T-helper 1 cell (primary cell): ENCODE measurements at places on chromosomes 16 and 17.

GRCh38 chr17:79647456-79647915 lies 36.6 kb upstream of the RBFOX3 start:
- no peak for DNase-seq

- DNase-seq: peak; percentile 59
Measured at GRCh38 chr17:36482611-36483504, 3.6 kb upstream of the ZNHIT3 start.

DNA sequence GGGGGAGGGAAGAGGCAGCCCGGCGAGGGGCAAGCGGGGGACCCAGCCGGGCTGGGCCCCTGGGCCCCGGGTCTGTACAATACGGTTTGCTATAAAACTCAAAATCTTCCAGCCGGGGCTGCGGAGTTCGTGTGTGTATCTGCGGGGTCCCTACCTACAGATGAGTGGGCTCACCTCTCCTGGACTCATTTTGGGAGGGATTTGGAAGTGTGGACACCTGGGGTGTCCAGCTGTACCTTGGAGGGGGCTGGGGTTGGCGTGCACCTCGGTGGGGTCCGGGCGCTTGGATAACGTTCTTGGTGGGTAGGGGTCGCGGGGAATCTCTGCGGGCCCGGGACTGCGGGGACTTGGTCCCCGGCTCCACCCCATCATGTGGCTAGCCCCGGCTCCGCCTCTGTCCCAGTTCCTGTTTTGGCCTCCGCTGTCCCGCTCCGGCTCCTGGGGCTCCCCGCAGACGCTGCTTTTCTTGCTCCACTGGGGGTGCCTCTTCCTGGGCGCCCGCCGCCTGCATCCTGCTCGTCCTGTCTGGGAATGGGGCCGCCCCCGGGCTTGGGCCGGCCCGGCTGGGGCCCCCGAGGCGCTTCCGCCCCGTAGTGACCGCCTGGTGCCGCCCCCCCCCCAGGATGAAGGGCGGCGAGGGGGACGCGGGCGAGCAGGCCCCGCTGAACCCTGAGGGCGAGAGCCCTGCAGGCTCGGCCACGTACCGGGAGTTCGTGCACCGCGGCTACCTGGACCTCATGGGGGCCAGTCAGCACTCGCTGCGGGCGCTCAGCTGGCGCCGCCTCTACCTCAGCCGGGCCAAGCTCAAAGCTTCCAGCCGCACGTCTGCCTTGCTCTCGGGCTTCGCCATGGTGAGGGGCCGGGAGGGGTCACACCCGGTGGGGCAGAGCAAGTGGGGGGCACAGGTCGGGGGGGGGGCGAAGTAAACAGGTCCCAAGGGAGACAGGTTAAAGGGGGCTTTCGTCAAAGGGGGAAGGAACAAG lies at the start of gene ORAI3:
TSS of gene ORAI3 (plus strand) at position 402 of the 983 bp plus-strand sequence. CDS start at position 624, 222 bp downstream.
- DNase-seq: no peak

GRCh38 chr17:80109713-80110446 lies 8.5 kb downstream of the GAA start:
- no peak for DNase-seq

DNA sequence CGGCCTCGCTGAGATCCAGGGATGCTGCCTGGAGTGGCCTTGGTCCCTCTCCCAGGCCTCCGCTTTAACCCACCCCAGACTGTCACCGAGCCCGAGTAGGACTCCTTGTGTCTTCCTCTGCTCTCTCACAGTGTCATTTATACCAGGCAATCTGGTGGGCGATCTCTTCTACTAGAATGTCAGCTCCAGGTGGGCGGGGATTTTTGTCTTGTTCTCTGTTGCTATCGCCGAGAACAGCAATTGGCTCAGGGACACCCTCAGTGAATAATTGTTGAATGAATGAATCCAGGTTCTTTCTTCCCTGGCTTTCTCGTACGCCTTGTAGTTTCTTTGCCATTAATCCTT lies 591 bp downstream of the DHX38 start:
- no peak for DNase-seq

DNA sequence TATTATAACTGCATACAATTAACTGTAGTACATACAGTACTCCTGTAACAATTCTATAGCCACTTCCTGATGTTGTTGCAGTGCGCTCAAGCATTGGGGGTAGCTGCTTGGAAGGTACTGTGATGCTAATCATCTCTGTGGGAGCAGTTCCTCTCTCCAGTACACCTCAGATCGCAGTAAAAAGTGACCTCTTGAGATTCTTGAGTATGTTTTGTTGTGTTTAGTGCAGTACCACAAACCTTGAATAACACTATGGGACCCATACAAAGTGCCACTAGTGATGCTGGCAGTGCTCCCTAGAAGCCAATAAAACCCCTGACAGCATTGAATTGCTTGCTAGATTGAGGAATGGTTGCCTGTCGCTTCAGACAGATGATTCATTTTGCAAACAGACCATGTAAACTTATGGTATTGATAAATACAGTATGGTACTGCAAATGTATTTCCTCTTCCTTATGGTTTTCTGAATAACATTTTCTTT lies 193.0 kb downstream of the SPECC1 start:
- DNase-seq: no peak

- no peak for DNase-seq
Measured at GRCh38 chr16:69469807-69470561, 45.6 kb downstream of the CYB5B start.

DNA sequence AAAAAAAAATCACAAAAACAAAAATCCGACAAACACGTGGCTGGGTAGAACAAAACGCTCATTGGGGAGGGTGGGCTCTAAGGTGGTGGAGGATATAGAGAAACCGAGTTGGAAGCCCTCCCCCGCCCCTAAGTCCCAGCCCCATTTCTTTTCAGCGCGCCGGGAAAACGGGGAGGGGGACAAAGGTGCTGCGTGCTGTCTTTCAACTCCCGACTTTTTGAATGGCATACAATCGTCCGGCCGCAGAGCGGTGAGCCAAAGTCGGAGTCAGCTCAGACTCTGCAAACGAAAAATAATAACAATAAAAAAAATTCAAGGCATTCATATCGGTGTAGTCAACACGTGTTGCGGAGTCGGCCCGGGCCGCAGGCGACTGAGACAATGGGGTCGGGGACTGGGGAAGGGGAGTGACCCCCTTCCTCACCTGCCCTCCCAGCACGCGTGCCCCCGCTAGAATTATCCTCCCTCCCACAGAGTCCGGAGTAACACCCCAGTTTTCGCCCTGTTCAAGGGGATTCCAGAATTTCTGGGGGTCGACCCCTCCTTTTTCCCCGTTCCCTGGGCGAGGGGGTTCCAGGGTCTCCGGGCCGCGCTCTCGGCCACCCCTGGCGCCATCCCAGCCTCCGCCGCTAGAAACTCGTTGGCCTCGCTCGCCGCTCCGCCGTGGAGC lies 1.7 kb upstream of the IGF2BP1 start:
- DNase-seq: no peak

GRCh38 chr16:2147981-2148671 lies at the start of gene RAB26:
RAB26 (plus strand) TSS chr16:2148625; CDS start chr16:2148784, 159 bp downstream.
- peak; percentile 41 for DNase-seq
